ENCODE measurements at places on chromosomes 11 and 22. TPM values are rescaled to one million over a fixed set of nuclear protein-coding genes. Genes with fewer than 3 reads are reported as not detected.
A peak's percentile ranks its signal among the peaks of the same experiment; 100 is the strongest.

DNA sequence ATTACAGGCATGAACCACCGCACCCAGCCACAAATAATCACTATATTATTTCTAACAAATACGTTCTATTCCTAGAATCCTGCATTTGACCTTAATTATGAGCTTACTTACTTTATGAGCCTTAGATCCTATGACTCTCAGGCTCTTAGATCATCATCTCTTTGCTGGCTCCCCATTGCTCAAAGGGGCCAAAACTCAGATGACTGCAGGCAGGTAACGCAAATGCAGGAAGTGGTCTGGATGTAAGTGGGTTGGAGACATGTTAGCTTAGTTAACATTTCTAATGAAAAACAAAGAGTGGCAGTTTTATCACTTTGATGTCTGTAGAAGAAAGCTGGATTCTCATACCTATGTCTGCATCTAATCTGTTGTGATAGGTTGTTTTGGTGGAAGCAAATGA lies 23.4 kb downstream of the CCDC81 start:
- no peaks in the 10 kb centered on the region for H3K27me3 ChIP-seq
- H3K4me3 ChIP-seq: no peak overlapping the region
- H3K4me1 ChIP-seq: no peaks in the 10 kb centered on the region
- H3K27ac ChIP-seq: no peak overlapping the region

DNA sequence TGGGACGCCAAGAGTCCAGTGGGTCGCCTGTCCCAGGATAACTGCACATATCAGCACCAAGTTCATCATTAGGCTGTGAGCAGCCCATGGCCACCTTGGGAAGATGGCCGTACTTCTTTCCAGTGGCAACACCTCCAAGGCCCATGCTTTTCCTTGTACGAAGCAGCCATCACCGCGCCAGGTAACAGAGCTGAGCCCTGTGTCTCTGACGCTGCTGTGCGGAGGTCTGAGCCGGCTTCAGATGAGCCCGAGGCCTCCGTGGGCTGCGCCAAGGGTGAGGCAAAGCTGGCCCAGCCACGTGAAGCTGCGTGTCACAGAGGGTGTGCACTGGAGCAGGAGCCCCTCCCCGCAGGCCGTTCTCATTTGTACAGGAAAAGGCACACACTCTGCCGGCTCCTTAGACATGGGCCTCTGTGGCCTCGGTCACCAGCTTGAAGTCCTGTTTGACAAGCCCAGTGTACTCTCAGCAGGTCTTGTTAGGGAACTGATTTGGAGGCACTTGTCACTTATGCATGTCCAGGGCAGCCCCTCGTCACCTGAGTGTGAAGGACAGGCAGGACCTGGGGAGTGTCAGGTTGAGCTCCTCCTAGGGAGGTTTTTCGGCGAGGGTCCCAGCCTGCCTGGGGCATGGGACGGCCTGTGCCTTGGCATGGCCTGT lies 401.5 kb downstream of the TBC1D22A start:
- no peaks in the 10 kb centered on the region for H3K4me1 ChIP-seq
- DNase-seq: no peak
- no peak overlapping the region for H3K4me3 ChIP-seq
- no peaks in the 10 kb centered on the region for H3K27me3 ChIP-seq
- peaks cover 12% of the 10 kb centered on the region for H3K36me3 ChIP-seq

- H3K27me3 ChIP-seq: no peaks in the 10 kb centered on the region
- no peak for DNase-seq
- H3K36me3 ChIP-seq: no peaks in the 10 kb centered on the region
- H3K4me3 ChIP-seq: no peak overlapping the region
- no peaks in the 10 kb centered on the region for H3K4me1 ChIP-seq
- no peak overlapping the region for H3K27ac ChIP-seq
Measured at GRCh38 chr11:2237457-2238238, 32.7 kb downstream of the ASCL2 start.

Gene VWCE
- total RNA-seq: 1.3 TPM

- H3K27me3 ChIP-seq: no peaks in the 10 kb centered on the region
- no peak overlapping the region for H3K27ac ChIP-seq
- H3K36me3 ChIP-seq: no peaks in the 10 kb centered on the region
- H3K4me1 ChIP-seq: no peaks in the 10 kb centered on the region
- no peak for DNase-seq
Measured at GRCh38 chr11:14137284-14137683, 174.8 kb downstream of the SPON1 start.

- H3K27me3 ChIP-seq: peaks cover 18% of the 10 kb centered on the region
- no peaks in the 10 kb centered on the region for H3K36me3 ChIP-seq
- peak; percentile 59 for DNase-seq
- peaks cover 25% of the 10 kb centered on the region for H3K4me1 ChIP-seq
- H3K27ac ChIP-seq: no peak overlapping the region
- H3K4me3 ChIP-seq: no peak overlapping the region
Measured at GRCh38 chr11:69409812-69410645, 71.4 kb upstream of the LINC01488 start.

DNA sequence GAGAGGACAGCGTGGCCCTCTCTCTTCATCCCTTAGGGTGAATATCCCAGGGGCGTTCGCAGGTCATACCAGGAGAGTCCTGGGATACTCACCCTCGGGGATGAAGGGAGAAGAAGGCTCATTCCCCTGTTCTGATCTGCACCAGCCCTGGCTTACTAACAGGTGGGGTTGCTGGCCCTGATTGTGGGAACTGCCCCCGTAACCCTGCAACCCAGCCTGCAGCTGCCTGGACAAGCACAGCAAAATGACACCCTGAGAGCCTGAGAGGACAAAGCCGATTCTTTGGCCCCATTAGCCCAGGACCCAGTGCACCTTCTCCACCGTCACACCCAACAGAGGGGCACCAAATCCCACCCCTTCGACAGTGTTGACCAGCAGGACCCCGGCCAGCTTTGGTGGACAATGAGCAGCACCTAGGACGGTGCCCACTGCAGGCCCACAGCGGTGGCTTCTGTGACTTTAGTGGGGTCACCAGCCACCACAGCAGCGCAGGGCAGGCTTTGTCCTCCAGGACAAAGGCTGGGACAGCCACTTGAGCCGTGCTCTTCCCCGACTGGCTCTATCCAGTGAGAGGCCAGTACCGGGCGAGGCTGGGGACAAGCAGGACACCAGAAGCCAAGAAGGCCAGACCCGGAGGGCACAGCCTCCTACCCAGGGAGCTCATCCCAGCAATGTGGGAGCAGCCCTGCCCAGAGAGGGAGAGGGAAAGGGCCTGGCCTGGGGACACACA lies 98.5 kb upstream of the RTL6 start:
- no peak overlapping the region for H3K27ac ChIP-seq
- no peaks in the 10 kb centered on the region for H3K4me1 ChIP-seq
- H3K27me3 ChIP-seq: no peaks in the 10 kb centered on the region
- no peaks in the 10 kb centered on the region for H3K36me3 ChIP-seq

DNA sequence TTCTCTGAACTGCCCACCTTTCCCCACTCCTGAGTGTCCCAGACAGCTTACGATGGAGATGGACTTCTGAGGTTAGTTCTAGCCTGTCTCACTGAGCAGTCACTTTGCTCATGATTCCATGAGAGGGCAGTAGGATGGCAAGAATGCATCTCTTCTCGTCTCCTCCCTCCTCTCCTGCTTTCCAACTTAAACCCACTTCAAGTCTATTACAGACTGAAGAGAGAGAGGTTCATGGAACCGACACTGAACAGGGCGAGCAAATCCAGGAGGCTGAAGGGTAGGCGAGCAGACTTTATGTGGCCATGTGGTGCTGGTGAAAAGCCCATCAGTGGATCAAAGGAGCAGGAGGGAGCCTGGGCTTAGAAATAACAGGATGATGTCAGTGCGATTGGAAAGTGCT lies 38.6 kb downstream of the CEP164 start:
- no peaks in the 10 kb centered on the region for H3K4me1 ChIP-seq
- H3K27me3 ChIP-seq: no peaks in the 10 kb centered on the region
- peaks cover 67% of the 10 kb centered on the region for H3K36me3 ChIP-seq
- no peak overlapping the region for H3K4me3 ChIP-seq
- DNase-seq: no peak

GRCh38 chr11:120144501-120144900 lies 6.6 kb upstream of the TRIM29 start:
- no peak overlapping the region for H3K4me3 ChIP-seq
- no peaks in the 10 kb centered on the region for H3K36me3 ChIP-seq
- no peak overlapping the region for H3K27ac ChIP-seq
- no peaks in the 10 kb centered on the region for H3K4me1 ChIP-seq

DNA sequence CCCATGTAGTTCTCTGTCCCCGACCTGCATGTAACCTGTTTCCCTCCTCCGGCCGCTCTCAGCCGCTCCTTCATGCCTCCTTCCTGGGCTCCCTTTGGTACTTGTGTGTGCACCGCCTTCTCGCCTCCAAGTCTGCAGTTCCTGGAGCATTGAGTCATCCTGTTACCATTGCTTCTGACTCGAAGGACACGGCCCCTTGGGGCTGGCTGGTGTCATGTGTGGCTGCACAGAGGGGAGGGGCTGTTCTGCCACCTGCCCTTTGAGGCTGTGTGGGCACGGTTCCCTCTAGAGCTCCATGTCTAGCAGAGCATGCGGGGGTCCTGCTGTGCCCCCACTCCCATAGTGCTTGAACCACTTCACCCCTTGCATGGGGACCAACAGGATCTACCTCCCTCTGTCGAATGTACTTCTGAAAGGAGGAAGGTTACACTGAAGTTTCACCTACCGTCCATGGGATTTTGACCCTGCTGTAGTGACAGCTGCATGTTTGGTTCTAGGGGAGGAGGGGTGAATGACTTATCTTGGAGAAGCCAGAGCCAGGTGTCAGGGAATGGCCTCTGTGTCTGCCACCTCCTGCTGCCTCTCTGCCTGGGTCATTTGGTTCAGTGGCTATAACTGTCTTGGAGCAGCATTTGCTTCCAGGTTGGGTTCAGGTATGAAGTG lies 39.6 kb downstream of the BCR start:
- H3K4me1 ChIP-seq: peaks cover 97% of the 10 kb centered on the region
- H3K36me3 ChIP-seq: no peaks in the 10 kb centered on the region
- H3K4me3 ChIP-seq: peak overlapping the region; percentile 53
- H3K27ac ChIP-seq: peak overlapping the region; percentile 55
- DNase-seq: no peak

GRCh38 chr11:34707462-34707840 lies 86.6 kb downstream of the EHF start:
- DNase-seq: no peak
- no peaks in the 10 kb centered on the region for H3K27me3 ChIP-seq
- no peaks in the 10 kb centered on the region for H3K36me3 ChIP-seq
- H3K4me1 ChIP-seq: no peaks in the 10 kb centered on the region
- H3K27ac ChIP-seq: no peak overlapping the region

Gene AP5B1
- total RNA-seq: 17.7 TPM

Gene LRRC4C
- not detected for total RNA-seq

DNA sequence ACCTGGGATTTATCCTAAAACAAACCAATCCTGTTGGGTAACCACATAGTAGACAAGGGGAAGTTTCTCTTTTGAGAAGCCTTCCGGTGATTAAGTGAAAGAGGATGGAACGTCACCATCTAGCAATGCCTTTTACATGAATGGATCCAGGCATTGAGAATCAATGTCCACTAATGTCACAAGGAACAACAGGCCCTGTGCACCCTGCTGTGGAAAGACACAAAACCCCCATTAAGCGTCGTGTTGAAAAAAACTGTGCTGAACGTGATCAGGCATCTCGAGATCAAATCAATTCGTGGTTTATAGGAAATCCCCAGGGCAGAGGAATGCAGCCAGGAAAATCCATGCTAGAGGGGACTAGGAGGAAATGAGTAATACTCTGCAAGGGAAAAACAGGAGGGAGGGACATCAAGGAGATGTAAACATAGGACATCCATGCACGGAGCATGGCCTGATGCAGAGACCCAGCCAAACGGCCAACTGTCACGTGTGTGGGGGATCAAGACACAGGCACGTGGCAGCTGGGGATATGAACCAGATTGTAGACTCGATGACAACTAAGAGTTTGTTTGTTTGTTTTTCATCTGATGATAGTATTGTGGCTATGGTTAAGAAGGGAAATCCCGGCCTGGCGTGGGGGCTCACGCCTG lies 38.6 kb upstream of the CARS1 start:
- DNase-seq: no peak
- H3K27me3 ChIP-seq: no peaks in the 10 kb centered on the region
- H3K27ac ChIP-seq: no peak overlapping the region
- H3K4me1 ChIP-seq: peaks cover 27% of the 10 kb centered on the region

DNA sequence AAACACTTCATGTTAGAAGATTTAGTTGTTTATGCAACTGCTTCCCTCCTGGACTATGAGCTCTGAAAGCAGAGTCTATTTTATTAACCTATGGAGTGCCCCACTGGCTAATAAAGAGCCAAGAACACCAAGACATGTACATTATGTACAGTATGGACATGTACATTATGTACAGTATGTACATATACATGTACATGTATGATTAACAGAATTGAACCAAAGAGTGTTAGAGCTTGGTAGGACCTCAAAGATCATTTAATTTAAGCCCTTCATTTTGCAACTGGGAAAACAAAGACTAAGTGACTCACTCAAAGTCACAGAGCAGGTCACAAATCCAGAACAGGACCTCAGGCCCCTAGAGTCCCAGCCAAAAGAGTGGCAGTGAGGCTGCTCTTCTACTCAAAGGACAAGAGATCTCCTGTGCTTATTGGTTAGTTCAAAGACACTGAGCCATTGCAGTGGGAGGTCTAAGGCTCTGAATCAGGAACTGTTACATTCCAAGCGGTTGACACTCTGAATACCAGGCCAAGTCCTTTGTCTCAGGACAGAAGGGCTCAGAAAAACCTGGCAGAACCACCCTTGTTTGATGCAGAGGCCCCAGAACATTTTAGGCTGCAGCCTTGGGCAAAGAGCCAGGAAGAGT lies 103.8 kb downstream of the FAM168A start:
- no peak overlapping the region for H3K4me3 ChIP-seq
- no peak for DNase-seq

DNA sequence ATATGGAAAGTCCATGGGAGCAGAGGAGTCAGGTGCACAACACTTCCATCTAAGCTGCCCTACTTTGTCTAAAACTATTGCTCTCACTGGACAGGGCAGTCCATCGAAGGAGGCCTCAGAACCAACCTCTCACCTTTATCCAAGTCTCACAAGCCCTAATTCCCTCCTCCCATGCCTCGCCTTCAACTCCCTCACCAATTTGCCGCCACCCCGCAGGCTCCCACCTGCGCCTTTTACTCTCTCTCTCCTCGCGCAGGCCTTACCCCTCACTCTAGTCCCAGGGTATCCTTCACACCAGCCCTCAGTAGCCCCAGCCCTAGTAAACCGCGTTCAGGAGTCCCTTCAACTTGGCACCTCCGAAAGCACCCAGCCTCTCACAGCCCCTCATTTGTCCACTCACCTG lies 451 bp downstream of the FHIP1B start:
- peak overlapping the region; percentile 86 for H3K4me3 ChIP-seq
- peaks cover 3% of the 10 kb centered on the region for H3K27me3 ChIP-seq
- H3K36me3 ChIP-seq: no peaks in the 10 kb centered on the region
- H3K27ac ChIP-seq: peak overlapping the region; percentile 75
- H3K4me1 ChIP-seq: peaks cover 32% of the 10 kb centered on the region

DNA sequence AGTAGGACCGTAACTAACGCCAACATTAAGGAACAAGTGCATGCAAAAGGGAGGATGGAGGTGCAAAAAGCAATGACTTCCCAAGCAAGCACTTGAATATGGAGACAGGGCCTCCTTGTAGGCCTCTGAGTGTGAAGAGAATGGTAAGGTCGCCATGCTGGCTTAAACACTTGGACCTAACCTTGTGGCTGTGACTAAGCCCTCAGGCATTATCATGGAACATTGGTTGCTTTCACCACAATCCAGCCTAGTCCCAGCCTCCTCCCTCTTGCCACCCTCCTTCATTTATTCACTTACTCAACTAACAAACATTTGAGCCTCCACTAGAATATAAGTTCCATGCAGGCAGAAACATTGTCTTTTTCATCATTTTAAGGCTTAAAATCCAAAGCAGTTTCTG lies 11.9 kb upstream of the SYTL2 start:
- no peaks in the 10 kb centered on the region for H3K27me3 ChIP-seq
- no peaks in the 10 kb centered on the region for H3K36me3 ChIP-seq
- peaks cover 52% of the 10 kb centered on the region for H3K4me1 ChIP-seq
- H3K4me3 ChIP-seq: no peak overlapping the region
- no peak for DNase-seq

All from T-cell (primary cell).